ENCODE measurements at places on chromosomes 3 and 15.
A peak's percentile ranks its signal among the peaks of the same experiment; 100 is the strongest.

DNA sequence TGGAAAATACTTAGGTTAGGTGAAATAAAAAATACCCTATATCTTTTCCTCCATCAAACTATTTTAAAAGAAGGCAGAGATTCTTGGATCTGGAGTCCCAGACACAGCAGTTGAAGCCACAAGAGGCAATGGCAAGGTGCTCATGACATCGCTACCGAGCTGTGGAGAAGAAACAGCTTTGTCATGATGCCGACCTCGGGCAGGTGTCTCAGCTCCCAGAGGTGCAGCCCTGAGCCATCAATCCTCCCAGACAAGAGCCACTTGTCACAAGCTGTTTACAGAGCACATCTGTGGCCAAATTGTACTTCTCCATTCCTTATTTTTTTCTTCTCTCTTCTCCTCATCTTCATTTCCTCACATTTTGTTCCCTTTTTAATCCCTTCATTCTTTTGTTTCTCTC is 50.8 kb downstream of the GPR176 start:
- DNase-seq, result no peak

DNA sequence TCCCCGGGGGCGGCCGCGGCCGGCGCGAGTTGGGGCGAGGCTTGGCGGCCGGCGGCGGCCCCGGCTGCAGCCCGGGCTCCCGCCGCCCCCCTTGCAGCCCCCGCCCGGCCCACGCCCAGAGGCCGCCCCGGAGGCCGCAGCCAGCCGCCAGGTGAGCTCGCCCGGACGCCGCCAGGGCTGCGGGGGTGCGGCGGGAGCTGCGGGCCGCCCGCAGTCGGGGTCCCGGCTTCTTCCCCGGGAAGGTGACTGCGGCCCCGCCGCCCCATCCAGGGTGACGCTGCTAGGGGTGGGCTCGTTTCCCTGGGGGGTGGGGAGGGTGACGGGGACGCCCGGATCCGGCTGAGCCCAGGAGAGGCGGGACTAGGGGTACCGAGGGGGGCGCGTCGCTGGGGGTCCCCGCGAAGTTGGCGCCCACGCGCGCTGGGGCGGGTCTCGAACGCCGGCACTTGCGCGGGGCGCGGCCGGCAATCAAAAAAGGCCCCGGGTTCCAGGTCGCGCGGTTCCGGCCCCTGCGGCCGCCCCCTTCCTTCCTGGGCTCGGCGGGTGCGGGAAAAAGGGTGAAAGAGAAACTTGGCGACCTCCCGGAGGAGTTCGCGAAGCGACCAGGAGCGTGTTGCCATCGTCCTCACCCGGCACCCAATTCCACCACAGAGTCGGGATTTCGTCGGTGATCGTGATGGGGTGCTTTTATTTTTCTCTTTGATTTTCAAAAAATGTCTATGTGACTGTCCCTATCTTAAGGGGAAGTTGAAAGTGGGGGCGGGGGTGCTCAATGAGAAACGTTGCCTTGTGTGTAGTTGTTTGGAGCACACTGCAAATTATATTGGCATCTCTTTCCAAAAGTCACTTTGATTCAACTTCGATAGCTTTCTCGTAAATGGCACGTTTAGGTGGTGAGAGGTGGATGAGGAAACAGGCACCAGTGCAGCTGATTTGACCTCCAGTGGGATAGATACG is 619 bp downstream of the ATXN7 start:
- peak; percentile 47 for DNase-seq

DNA sequence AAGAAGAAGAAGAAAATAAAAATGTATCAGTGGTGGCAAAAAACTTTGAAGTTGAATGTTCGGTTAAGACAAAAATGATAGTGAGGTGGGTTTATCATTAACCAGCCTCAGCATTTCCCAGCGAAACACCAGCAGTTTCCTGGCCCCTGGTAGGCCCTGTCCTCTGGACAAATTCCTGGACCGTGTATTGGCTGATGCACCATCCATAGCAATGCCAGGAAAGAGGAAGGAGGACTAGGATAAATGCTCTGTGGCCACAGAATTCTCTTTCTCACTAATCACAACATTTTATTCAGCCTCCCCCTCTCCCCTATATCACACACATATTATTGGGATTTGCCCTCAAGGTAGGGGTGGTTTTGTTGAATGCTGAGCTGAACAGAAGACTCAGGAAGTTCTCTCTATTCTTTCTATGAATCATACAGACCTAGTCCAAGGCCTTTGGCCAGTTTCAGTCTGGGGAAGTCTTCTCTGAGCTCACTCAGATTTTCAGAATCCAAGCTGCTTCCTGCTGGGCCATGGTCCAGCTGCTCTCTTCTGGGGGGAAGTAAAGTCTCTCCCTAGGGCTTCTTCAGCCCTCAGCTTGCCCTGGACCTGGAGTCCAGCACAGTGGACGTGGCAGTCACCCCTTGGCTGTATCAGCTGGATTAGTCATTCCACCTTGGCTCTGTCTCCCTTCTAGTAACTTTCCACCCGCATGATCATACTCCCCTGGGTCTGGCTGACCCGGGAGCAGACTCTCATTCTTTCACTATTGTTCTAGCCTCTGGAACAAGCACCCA is 27.6 kb downstream of the SLC28A1 start:
- DNase-seq, result no peak

GRCh38 chr3:152430223-152431002 is 161.7 kb downstream of the MBNL1 start:
- no peak for DNase-seq

- no peak for DNase-seq
Observed at GRCh38 chr3:63580151-63580550, 72.3 kb upstream of the SNTN start.

- DNase-seq, result no peak
Observed at GRCh38 chr3:176873261-176873660, 324.0 kb downstream of the TBL1XR1 start.

DNA sequence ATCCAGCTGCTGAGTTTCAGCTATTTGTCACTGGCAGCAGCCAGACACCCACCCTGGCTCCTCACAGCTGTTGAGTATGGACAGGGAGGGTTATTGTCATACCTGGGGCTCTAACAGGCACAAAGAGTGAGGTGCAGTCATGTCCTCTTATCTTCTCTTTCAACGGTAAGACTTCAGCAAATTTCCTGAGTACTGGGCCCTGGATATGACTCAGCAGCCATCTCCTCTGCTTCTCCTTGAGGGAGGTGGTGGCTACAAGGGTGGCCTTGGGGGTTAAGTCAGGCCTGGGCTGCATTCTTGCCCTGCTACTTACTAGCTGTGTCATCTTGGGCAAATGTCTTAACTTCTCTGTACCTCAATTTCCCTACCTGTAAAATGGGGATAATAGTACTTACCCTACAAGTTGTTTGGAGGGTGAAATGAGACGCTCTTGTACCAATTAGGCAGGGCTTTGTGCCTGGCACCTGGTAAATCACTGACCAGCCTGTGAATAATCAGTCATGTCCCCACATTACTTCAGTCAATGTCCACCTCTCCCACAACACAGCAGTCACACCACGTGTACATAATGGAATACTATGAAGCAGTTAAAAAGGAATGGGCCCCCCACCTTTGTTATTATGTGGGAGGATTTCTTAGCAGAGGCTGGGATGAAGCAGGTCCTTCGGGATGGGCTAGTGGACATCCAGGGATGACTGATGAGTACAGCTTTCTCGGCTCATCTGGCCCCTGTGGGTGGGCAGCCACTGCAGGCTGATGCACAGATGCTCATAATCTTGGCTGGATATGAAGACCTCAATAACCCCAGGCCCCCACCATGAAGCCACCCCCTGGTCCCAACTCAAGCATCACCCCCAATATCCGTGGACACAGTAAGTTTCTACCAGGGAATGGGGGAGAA is 528.8 kb downstream of the SHQ1 start:
- DNase-seq, result no peak

DNA sequence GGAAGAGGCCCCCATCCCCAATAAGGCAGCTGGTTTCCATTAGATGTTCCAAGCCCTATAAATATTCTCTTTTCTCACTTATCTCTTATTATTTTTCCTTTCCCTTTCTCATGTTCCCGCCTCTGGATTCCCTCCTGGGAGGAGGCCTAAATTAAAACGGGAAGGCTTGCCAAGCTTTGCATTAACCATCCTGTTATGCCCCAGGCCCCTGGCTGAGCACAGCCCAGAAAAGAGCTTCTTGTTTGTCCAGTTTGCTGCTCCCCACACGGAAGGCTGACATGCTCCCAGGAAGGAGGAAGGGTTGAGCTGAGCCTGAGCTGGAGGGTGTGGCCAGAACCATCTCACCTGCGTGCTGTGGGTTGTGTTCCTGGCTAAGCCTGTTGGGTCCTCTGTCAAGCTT is 63.1 kb upstream of the BOC start:
- DNase-seq, result no peak

DNA sequence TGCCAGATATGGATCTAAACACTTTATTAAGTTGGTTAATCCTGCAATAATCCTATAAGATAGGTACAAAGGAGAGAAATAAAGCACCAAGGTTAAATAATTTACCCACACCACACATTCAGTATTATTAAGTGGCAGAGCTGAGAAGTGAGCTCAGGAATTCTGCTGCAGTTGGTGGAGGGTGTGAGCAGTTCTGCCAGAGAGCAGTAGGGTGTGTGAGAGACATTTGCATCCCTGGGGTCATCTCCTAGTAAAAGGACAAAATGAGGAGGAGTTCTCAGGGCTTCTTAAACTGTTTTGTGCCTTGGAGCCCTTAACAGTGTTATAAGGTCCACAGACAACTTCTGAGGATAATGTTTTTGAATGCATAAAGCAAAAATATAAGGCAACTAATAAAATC is 484.5 kb downstream of the TAFA4 start:
- no peak for DNase-seq

DNA sequence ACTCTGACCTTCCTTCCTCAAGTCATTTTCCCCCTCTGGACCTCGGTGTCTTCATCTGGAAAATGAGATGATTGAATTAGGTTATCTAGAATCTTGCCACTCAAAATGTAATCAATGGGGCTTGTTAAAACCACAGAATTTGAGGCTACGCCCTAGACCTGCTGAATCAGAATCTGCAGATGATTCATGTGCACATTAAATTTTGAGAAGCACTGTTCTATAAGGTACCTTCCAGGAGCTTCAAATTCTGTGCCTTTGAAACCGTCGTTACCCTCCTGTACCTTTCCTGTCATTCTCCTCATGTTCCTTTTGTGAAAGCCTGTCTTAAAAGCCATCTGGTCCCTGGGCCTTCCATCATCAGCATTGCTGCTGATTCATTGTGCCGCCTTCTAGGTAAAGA is 172.4 kb upstream of the TOPAZ1 start:
- DNase-seq, result no peak

DNA sequence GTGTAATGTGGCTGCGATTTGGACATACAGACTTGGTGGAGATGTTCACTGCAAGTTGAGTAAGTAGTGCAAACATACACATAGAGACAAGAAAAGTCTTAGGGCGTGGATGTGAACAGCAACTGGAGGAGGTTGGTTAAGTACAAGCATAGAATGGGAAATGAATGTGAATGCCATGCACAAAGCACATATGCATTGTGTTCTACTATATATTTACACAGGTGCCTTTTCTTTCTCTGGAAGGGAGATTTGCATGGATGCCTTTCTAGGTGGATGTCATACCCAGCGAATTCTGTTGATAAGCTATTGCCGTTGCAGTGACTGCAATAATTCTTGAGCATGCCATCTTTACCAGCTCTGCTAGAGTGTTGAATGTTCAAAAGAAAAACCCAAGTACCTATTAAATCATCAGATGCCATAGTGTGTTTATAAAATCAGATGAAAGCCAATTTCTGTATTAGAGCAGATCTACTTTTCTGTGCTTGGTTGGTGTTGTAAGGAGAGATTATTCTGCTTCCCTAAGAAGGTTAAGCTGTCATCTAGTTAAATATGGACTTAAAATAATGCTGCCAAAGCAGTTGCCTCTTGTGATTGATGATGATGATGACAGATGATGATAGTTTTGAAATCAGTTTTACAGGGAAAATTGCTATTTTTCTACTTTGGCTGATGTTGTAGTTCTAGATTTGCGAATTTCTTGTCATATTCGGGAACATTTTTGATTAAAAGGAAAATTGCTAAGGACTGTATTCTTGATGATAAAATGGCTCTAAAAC is 148.4 kb downstream of the CNTN4 start:
- no peak for DNase-seq

DNA sequence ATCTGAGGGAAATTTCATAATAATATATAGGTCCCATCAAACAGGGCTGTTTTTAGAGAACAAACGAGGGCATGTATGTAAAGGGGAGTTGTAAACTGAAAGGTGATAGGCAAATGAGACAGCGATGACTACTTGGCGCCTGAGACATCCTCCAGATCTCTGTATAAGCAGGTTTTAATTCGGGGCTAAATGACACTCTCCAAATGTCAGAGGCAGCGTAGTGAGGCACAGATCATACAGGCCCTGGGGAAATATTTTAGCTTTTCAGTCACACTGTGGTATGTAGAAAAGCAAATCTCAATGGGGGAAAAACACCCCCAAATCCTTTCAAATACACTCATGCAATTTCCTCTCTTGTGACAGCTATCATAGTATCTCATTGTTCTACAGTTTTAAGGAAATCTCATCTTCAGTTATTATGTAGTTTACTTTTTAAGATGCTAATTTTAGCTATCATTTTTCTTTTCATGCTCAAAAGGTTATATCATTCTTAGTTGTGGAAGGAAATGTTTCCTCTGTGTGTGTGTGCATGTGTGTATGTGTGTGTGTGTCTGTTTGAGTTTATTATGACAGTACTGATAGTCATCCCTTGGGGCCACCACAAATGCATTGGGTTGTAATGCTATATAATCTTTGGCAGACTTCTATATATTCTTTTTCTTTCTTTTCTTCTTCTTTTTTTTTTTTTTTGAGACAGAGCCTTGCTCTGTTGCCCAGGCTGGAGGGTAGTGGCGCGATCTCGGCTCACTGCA is 1.1 kb downstream of the TPRG1 start:
- DNase-seq, result no peak

- DNase-seq, result peak; percentile 40
Observed at GRCh38 chr3:123559040-123559861, 25.6 kb downstream of the HACD2 start.

DNA sequence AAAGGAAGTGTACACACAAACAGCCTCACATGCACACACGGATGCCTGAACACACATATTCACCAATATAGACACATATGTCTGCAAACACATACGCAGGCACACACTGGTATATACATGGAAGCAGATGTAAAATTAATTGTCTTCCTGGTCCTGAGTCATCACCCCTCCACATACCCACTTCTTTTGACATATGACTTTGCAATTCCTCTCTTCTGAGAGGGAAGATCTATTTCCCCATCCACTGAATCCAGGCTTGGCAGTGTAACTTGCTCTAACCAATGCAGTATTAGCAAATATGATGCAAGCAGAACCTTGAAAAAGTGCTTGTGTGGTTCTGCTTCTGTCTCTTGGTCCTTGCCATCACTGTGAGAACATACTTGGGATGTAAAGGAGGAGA is 76.8 kb upstream of the HRH1 start:
- no peak for DNase-seq

- DNase-seq, result no peak
Observed at GRCh38 chr15:31078471-31078870, 23.1 kb downstream of the TRPM1 start.
